ENCODE measurements at places on chromosomes 1 and 21. TPM values are rescaled to one million over a fixed set of nuclear protein-coding genes. Genes with fewer than 3 reads are reported as not detected.

DNA sequence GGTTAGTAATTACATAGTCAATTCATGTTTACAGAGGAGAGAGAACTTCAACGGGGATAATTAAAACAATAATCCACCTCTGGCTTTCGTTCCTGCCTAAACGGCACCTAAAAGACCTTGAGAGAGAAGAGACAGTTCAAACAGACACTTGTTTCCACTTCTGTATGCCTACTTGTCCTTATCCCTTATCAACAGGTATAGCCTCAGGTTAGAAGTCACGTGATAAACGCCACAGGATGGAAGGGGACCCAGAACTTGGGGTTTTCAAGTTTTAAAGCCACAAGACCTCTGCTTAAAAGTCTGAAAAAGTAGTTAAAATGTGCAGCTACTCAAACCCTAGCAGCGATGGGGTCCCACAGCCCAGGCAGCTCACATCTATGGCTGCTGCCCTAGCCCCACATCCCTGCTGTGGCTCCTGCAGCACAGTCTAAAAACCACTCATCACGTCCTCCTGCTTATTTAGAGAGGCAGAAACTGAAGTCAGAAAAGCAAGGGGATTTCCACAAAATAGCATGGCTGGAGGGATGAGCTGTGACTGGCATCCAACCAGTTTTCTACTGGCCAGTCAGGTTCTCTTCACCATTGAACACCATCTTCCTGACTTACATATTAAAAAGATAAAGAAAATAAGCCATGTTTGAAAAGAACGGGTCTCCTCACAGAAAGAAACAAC, 51.2 kb upstream of the SEC16B start:
- DNase-seq: no peak

DNA sequence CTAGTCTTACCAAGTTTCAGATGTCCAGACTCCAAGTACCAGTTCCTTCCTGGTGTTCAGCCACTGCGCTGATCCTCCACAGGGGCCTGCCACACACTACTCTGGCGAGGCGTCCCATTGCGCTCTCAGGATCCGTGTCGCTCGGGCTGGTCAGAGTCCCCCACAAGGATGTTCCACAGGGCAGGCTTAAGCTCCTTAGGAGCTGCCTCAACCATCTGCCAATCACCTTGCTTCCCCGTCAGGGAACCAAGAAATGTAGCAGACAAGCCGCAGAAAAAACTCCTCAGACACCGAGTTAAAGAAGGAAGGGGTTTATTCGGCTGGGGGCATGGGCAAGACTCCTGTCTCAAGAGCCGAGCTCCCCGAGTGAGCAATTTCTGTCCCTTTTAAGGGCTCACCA, 9.8 kb downstream of the OR2W3 start:
- DNase-seq: no peak

MPZ gene
- total RNA-seq: 1.2 TPM

CIART gene
- 9.8 TPM for total RNA-seq

AGO1 gene
- 15.3 TPM for total RNA-seq

DNA sequence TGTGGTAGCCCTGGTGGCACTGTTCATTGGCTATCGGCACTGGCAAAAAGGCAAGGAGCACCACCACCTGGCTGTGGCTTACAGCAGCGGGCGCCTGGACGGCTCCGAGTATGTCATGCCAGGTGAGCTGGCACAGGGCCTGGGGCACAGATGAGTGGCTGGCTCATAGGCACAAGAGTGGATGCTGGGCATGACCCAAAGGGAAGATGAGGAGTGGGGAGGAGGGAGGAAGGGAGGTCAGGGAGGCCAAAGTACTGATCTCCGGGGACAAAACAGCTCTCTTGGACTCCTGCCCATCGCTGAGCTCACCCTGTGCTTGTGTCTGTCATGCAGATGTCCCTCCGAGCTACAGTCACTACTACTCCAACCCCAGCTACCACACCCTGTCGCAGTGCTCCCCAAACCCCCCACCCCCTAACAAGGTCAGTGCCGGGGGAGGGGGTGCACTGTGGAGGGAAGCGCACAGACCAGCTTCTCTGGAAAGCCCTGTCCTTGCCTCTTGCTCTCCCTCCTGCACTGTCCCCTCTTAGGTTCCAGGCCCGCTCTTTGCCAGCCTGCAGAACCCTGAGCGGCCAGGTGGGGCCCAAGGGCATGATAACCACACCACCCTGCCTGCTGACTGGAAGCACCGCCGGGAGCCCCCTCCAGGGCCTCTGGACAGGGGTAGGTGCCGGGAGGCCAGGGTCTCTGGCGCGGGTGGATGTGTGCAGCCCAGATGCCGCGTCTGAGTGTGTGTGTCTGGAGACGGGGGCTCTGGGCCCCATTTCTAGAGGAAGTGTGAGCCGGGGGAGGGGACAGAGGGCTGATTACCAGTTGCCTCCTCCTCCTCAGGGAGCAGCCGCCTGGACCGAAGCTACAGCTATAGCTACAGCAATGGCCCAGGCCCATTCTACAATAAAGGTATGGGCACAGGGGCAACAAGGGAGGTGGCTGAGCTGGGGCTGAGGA, 7.3 kb upstream of the LRRC71 start:
- no peak for DNase-seq

GRCh38 chr1:63975481-63975880, 201.7 kb downstream of the ROR1 start:
- no peak for DNase-seq

- no peak for DNase-seq
Observed at GRCh38 chr1:117572546-117572945, 33.3 kb upstream of the TENT5C start.

Measured in fibroblast of the aortic adventitia (primary cell).